DMS 273 treated with DMSO at 0.1 percent for 48 hours (cell line): ENCODE measurements at places on chromosomes 6 and 20.

- DNase-seq = no peak
Measured at GRCh38 chr6:41466437-41466990, 79.7 kb upstream of the FOXP4 start.

GRCh38 chr6:143673669-143674068 is 4.1 kb upstream of the PHACTR2 start:
- no peak for DNase-seq

GRCh38 chr20:37365760-37366638 is 20.1 kb downstream of the SRC start:
- no peak for DNase-seq

DNA sequence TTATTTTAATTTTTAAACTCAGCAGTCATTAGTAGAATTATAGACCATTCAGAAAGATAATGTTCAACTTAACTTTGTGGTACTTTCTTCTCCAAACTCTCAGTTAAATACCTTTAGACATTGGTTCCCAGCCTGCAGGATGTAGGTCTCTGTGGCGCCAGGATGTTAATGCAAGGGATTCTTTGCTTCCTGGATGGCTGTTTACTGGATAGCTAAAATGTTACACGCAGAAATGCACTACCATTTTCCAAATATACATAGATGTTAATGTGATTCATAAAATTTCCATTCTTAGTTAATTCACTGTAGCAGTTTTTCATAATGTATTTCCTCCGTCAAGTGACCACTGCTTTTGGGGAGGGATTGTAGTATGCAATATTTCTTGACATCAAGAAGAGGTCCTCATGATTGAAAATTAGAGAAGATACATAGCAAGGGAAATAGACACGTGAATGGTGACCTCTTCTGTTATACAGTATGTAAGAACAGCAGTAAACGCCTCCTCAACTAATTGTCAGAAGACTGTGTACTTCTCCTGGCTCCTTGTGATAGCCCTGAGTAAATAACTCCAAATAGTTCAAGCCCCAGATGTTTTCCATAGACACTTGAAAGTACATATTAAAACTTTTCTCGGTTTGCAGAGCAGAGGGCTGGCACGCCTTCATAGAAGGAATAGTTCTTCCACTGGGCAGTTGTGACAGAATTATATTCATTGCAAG is 128.8 kb downstream of the LCA5 start:
- no peak for DNase-seq

GRCh38 chr20:18056174-18057100 is 1.3 kb downstream of the OVOL2 start:
- DNase-seq = no peak

DNA sequence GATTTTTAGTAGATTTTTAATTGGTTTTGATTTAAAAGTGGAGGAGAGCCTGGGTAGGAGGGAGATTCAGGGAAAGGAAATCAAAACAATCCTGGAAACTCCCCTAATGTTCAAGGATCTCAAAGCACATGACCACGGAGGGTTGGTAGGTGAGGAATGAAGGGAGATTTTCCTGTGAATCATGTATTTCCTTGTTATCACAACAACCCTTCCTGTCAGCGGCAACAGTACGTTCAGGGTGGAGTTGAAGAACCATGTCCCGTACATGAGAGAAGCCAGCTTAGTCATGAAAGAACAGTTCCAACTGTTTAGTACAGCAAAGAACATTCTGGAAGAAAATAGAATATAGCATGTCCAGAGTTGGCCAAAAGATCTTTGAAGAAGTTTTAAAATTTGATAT is 79.4 kb upstream of the SCAF8 start:
- DNase-seq = no peak

DNA sequence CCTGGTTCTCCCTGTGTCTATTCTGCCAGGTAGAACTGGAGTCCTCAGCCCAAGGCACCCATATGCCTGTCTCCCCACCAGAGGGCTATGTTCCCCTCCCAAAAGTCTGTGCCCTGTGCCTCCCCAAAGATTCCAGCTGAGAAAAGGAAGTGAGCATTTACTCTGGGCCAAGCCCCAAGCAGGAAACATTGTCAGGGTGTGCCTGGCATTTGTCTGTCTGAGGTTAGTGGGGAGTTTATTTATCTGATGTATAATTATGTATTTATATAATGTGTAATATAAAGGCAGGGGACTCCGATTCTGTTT is 5.6 kb downstream of the GDF5 start:
- no peak for DNase-seq
